ENCODE measurements at places on chromosomes 16 and 17.

GRCh38 chr16:11797166-11797956 lies at the start of gene ZC3H7A:
Gene ZC3H7A (minus strand): TSS chr16:11797258. CDS start chr16:11782354, 14,904 bp downstream.
- peak; percentile 76 for DNase-seq

GRCh38 chr17:39737760-39738567 lies at the start of gene GRB7:
Gene GRB7 (plus strand): TSS chr17:39737938. CDS start chr17:39742302, 4,364 bp downstream.
- no peak for DNase-seq

DNA sequence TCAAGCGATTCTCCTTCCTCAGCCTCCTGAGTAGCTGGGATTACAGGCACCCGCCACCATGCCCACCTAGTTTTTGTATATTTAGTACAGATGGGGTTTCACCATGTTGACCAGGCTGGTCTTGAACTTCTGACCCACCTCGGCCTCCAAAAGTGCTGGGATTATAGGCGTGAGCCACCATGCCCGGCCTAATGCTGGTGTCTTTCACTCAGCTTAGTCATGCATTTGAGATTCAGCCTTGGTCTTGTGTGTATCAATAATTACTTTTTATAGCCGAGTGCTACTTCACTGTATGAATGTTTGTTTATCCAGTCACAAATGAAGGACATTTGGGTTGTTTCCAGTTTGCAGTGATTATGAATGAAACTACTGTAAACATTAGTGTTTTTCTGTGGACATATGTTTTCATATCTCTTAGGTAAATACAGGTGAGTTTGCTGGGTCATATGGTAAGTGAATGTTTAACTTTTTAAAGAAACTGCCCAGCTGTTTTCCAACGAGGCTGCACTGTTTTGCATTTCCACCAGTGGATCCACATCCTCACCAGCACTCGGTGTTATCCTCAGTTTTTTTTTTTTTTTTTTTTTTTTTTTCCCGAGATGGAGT lies 11.0 kb upstream of the PLCG2 start:
- DNase-seq, result no peak

DNA sequence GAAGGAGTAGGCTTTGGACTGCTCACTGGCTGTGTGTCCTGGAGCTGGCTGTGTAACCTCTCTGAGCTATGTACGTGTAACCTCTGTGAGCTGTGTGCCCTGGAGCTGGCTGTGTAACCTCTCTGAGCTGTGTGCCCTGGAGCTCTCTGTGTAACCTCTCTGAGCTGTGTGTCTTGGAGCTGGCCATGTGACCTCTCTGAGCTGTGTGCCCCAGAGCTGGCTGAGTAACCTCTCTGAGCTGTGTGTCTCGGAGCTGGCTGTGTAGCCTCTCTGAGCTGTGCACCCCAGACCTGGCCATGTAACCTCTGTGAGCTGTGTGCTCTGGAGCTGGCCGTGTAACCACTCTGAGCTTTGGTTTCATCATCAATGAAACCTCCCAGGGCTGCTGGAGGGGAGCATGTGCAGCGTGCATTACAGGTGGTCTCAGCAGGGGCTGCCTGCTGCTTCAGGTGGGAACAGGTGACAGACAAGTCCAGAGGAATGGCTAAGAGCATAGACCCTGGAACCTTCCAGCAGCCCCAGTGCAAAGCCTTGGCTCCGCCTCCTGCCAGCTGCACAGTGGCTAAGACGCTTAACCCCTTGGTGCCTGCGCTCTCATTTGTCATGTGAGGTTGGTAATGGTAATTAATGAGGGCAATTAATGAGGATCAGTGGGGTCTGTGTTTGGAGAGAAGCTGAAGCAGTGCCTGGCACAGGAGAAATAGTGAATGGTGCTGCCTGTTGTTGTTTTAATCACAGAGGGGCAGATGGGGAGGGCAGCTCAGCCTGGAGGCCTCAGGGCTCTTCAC lies 86.7 kb downstream of the KATNIP start:
- no peak for DNase-seq

GRCh38 chr16:81397879-81398520 lies 46.6 kb upstream of the CMIP start:
- DNase-seq, result no peak

DNA sequence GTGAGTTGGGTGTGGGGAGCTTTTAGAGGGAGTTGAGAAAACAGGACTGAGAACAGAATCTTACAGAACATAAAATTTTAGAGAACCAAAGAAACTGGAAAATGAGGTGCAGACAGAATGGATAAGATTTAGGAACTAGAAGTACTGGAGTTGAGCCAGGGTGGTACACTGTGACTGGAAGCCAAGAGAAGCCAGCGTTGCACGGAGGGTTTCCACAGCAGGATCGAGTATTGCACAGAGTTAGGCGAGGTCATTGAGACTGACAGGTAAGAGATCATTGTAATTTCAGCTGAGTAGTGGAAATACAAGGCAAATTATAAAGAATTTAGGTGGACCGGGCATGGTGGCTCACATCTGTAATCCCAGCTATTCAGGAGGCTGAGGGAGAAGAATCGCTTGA lies 6.6 kb downstream of the GSDMA start:
- DNase-seq, result no peak

GRCh38 chr17:44384823-44385286 lies 4.6 kb downstream of the ITGA2B start:
- no peak for DNase-seq

DNA sequence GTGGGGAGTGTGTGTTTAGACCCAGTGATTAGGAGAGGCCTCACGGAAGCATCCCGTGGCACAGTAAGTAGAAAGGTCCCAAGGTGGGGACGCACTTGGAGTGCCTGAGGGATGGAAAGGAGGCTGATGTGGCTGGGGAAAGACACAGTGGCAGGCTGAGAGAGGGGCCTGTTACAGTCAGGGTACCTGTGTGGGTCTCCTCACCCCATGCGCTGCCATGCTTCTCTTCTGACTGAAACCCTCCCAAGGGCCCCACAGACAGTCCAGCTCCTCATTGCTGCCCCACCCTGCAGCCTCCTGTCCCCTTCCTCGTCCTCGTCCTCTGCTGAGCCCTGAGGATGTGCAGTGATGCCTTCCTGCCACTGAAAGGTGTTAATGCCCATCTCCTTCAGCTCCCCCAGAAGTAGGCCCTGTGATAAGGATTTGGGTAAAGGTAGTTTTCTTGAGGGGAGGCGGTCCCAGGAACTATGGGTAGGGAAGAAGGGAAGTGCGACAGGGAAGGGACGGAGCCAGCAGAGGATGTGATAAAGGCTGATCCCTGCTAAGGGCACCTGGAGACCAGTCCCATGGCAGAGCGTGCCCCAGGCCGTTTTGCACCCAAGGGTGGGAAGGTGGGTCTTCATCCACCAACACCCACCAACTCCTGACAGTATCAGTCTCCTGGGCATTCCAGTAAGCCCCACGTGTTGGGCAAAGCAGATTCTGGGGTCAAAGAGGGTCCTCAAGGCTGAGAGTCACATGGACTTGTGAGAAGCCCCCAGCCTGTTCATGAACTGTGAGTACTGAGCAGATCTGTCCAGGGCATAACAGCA lies 237.2 kb downstream of the GSG1L start:
- DNase-seq, result no peak

DNA sequence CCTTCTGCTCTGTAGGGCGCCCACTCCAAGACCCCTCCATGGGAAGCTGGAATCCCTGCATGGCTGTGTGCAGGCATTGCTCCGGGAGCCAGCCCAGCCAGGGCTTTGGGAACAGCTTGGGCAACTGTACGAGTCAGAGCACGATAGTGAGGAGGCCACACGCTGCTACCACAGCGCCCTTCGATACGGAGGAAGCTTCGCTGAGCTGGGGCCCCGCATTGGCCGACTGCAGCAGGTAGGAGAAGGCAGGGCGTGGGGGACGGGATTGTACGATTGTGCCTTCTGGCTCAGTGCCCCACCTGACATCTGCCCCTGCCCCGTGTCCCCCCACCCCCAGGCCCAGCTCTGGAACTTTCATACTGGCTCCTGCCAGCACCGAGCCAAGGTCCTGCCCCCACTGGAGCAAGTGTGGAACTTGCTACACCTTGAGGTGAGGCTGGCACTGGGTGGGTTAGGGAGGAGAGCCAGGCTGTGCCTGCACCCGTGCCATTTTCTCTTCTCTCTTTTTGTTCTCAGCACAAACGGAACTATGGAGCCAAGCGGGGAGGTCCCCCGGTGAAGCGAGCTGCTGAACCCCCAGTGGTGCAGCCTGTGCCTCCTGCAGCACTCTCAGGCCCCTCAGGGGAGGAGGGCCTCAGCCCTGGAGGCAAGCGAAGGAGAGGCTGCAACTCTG lies 8.7 kb upstream of the TMEM88 start:
- DNase-seq, result no peak

DNA sequence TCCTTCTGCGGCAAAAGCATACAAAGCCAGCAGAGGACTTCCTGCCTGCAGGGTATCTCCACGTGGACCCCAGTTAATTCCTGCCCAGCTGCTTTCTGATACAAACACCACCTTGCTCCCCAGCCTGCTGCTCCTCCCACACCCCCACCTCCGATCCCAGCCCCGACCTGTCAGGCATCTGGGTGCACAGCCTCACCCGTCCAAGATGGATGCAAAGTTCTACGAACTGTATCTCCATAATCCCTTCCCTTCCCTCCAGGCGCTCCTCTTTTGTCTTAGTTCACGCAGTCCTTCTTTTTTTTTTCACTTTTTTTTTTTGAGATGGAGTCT lies 15.6 kb upstream of the FOXJ1 start:
- DNase-seq, result no peak

GRCh38 chr17:55730808-55731207 lies 8.1 kb upstream of the TMEM100 start:
- no peak for DNase-seq

GRCh38 chr17:68351395-68351794 lies 60.1 kb downstream of the ARSG start:
- no peak for DNase-seq

GRCh38 chr16:50708373-50709060 lies 15.1 kb downstream of the NOD2 start:
- no peak for DNase-seq

GRCh38 chr16:63037761-63038396 lies 1001.6 kb upstream of the CDH8 start:
- no peak for DNase-seq

DNA sequence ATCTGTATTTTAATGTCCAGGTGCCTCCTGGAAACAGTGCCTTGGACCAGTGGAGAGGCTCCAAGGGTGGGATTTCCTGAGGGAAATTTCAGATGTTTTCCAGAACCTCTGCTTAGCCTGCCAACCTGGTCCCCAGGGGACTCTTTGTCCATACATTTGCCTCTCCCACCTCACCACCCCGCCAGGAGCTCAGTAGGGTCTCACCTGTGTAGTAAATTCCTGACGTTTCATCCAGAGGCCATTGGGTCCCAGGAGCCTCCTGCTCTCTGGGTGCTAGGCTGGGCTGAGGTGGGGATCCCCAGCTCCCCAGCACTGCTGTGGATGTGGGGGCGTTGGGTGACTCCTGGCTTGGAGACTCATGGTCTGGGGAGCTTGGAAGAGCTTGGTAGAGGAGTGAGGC lies 2.7 kb downstream of the NLRP1 start:
- DNase-seq, result no peak

GRCh38 chr17:28484296-28484695 lies 10.9 kb downstream of the SLC13A2 start:
- DNase-seq, result no peak

DNA sequence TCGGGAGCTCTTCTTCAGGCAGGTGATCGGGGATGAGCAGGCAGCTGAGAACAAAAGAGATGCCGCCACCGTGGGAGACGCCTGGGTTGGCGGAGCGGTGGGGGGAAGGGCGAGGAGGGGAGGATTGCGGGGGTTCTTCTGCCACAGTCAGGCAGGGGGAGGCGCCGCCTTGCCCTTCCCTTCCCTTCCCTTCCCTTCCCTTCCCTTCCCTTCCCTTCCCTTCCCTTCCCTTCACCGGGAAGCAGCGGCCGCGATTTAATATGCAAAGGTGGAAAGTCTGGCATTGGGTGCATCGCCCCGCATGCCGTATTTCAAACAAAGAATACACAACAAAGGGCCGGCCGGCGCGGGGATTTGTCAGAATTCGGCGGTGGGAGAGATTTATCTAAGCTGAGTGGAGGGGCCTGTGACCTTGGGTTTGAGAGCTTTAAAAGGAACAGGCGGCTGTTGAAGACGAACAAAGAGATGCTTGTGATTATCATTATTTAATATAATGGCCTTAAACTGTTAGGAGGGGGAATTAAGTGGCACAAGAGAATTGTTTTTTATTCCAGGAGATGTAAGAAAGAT lies 262.3 kb upstream of the TNRC6C start:
- DNase-seq, result no peak

DNA sequence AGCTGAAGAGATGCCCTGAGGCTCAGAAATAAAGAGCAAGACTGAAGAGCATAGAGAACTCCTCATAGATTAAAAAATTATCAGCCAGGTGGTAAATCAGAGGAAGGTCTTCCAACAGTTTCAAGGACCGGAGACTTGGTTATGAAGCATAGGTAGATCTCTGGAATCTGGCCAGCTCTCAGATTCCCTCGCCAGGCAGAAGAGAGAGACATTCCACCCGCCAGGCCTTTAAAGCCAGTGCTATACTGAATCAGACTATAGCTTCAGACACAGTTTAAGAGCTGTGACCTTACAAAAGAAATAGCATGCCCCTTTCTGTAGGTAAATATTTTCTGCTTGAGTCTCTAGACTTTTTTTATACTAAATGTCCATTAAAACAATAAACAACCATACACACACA lies 70.3 kb downstream of the NFATC3 start:
- DNase-seq, result no peak

DNA sequence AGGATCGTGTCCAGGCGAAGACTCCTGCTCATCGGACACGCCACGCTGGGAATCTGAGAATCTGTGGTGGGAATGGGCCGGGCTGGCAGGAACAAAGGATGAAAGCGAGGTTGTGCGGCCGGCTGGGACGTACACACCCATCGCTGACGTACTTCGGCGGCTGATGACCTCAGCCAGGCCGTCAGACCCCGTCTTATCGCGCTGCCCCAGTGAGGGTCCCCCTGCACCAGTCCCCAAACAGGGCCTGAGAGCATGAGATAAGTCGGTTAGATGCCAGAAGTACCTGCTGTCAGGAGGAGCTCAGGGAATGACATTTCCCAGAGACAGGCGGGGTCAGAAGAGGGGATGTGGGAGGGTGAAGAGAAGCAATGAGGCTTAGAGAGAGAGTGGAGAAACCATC lies 16.0 kb upstream of the SP6 start:
- no peak for DNase-seq
